Activated CD4-positive, alpha-beta T cell treated with anti-CD3 and anti-CD28 coated beads for 1 hour (primary cell): ENCODE measurements at places on chromosomes 11 and 22.

DNA sequence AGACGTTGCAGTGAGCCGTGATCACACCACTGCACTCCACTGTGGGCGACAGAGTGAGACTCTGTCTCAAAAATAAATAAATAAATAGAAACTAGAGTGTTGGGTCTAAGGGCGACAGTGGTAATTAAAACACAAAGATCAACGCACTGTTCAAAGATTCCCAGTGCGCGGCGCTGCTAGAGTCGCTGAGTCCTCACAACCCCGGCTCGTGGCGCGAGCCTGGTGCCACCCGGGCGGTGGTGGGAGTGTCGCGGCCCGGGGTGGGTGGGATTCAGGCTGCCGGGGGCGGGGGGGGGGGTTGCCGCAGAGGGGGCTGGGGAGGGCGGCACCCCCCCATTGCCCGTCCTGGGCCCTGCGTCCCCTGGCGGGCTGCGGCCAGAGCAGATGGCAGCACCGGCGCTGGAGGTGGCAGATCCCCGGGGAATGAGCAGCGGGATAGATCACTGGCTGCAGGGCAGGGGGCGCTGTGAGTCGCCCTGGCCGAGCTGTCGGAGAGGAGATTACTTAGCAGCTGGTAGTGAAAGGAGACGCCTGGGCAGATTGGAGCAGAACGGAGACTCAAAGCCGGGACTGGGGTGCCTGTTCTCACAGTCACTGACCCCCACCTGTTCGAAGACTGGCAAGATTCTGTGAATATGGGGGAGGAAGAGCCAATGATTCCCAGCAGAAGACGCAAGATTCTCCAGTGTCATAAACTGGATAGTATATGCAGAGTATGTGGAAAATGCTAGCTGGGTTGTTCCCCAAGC lies 30.2 kb upstream of the APOBEC3A start:
- DNase-seq: peak; percentile 21

- no peak for DNase-seq
These were observed 355.9 kb upstream of the RAG2 start for GRCh38 chr11:36953976-36954375.

DNA sequence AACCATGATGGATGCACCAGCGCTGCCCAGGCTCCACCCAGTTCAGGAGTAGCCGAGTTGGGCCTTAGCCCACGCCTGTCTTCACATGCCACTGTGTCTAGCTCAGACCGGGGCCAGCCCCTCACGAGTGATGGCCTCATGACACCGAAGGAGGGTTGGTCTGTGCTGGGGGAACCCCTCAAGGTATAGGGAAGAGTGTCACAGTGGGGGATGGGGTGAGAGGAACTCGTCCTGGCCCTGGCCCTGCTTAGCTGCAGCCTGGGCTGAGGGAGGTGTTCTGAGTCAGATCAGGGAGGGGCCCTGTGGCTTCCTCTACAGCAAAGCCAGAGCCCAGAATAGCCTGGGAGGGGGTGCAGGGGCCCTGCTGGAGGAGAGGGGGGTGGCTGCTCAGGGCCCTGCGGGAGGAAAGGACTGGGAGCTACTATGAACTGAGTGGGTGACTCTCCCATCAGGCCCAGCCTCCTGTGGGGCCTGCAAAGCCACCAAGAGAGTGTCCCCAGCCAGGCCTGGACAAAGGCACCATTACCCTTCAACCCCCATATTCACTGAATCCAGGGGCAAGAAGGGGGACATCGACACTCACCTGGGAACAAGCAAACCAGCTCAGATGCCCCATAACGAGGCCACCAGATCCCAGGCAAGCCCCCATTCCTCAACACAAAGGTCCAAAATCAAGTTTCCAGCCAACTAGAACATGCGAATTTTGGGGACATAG lies 41.2 kb downstream of the IGLL5 start:
- DNase-seq: no peak

GRCh38 chr22:18070041-18070440 lies 7.7 kb upstream of the PEX26 start:
- DNase-seq: no peak

DNA sequence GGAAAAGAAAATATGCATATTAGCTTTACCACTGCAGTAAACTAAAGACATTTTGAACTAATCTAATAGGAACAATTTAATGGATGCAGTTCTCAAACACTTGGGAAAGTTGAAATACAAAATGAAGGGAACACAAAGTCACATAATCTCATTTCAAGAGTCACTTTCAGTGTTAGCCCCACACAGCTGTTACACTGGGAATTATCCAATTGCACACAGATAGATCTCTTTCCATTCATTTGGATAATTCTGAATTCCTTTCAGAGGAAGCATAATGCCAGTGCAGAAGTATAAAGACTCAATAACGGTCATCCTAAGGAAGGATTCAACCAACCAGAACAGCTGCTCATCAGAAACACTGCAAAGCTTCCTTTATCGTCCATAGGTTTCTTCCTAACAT lies 173.3 kb downstream of the GRIA4 start:
- no peak for DNase-seq

- DNase-seq: no peak
These were observed 9.2 kb upstream of the AIFM3 start for GRCh38 chr22:20957683-20958431.

DNA sequence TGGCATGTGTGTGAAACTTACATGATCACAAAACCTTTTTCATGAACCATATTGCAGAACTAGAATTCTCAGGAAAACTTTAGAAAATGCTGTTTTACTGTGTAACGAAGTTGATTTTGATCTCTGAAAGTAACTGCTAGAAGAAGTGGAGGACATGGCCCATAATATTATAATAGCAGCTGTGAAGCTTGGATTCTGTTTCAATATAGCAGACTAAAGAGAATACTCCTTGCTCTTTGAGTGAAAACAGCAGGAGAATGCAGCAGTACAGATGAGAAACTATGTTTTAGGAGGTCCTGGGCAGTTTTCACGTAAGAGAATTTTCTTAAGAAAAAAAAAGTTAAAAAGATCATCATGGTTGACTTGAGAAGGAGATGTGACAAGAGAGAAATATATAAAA lies 76.7 kb upstream of the POU2AF2 start:
- no peak for DNase-seq

DNA sequence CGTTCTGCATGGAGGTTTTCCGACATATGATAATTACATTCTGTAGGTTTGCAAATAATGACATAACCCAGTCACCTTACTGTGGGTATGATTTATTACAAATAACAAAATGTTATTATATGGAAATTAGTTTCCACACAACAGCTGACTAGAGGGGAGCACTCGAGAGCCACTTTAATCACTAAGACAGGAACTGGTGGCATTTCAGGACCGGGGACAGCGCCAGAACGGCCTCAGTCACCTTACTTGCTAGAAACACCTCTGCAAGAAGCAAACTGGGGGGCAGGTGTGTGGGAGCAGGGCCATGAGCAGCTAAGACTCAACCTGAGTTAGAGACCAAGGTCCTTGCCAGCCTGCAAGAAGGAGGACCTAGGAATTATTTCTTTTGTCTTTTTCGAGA lies 199.9 kb downstream of the DSCAML1 start:
- DNase-seq: no peak

DNA sequence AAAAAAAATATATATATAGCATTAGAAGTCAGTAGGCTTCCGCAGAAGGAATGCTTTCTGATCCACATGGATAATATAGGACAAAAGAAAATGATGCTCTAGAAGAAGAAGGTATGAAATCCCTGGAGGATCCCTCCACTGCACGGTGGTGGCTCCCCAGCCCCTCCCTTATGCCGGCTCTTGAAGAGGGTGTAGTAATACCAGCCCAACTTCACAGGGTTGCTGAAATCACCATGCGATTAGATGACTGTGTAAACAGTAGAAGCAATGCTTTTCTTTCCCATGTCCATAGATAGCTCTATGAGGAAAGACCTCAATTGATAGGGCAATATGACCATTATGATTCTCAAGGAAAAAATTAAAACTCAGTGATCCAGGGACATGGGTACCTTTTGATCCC lies 3.2 kb upstream of the ETS1 start:
- DNase-seq: no peak

- no peak for DNase-seq
These were observed 278.2 kb upstream of the CHORDC1 start for GRCh38 chr11:90500922-90501568.

DNA sequence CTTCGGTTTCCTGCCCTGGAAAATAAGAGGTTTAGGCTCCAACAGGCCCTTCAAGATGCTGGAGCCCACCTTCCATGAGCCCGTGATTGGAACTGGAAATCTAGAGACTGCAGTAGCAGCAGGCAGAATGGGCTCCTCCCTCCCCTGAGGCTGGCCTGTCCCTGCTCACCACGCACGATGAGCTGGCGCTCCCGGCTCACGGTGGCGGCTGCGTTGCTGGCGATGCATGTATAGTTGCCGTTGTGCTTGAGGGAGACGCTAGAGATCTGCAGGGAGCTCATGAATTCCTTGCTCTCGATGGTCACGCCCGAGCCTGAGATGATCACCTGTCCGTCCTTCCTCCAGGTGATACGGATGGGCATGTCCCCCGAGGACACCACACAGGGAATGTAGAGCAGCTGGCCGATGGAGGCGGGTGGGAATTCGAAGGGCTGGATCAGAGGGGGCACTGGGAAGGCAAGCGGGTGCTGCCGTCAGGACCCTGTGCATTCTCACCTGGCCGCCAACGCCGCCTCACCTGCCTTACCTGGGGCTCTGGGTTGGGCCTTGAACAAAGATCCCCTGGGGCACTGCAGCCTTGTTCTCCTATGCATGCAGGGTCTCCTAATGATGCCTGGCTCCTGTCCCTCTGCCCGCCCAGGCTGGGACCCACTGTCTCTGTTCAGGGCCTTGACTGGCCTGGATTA lies 177.8 kb downstream of the CEP164 start:
- DNase-seq: no peak

GRCh38 chr11:27373856-27374602 lies 11.0 kb upstream of the CCDC34 start:
- DNase-seq: no peak

GRCh38 chr22:24153353-24153752 lies 27.9 kb upstream of the SUSD2 start:
- peak; percentile 25 for DNase-seq

DNA sequence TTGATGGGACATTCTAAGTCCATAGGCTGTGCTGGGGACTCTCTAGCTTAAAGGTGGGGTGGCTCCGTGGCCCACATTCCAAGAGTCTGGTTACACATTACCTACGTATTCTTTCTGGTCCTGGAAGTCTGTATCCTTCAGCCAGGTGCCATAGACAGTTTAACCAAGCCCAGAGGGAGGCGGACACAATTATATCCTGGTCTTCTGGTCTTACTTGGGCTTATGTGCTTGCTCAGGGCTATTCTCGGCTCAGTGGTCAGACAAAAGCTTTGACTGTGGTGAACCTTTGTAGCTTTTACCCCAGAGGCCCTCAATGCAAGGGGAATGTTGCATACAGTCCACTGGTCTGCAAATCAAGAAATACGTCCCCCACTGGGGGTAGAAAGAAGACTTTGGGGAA lies 3.4 kb upstream of the INCENP start:
- no peak for DNase-seq

GRCh38 chr11:69909561-69910518 lies 90.6 kb upstream of the FGF3 start:
- no peak for DNase-seq

GRCh38 chr22:45972091-45972888 lies 4.7 kb downstream of the WNT7B start:
- no peak for DNase-seq

DNA sequence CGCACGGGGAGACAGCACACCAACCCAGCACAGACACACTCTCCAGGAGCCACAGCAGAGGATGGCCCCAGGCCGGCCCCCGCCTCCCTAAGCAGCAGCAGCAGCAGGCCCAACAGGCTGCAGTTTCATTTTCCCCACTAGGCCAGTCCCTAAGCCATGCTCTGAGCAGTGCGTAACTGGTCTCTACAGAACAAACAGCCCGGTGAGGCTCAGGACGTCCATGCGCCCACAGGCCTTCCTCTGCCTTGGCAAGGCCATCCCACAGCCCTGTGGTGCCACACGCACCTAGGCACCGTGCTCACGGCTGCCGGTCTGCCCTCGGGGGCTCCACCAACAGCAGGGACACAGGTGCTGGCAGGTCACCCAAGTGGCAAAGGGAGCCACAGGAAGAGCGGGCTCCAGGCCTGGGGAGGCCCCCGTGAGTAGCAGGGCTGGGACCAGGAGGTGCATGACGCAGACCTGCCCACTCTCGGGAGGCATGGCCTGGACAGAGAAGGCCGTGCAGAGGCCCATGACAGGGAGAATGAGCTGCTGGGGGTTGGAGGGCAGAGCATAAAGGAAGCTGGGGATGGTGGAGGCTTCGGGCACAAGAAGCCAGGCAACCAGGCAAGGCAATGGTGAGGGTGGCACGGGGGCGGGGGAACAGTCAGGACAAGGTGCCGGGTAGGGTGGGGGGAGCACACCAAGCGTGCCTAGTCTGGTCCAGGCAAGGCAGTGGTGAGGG lies 1.4 kb upstream of the MOB2 start:
- DNase-seq: no peak

DNA sequence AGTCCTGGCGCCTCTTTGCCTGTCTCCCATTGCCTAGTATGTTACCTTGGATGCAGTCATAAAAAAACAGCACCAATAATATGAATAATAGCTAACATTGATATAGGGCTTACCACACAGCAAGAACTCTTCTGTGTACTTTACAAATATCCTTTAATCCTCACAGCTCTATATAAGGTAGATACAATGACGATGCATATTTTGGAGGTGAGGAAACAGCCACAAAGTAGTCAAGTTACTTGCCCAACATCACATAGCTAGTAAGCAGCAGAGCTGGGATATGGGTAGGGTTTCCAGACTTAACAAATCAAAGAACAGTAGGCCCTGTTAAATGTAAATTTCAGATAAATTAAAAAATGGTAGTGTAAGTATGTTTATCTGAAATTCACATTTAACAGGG lies 128.8 kb downstream of the ST3GAL4 start:
- DNase-seq: no peak

DNA sequence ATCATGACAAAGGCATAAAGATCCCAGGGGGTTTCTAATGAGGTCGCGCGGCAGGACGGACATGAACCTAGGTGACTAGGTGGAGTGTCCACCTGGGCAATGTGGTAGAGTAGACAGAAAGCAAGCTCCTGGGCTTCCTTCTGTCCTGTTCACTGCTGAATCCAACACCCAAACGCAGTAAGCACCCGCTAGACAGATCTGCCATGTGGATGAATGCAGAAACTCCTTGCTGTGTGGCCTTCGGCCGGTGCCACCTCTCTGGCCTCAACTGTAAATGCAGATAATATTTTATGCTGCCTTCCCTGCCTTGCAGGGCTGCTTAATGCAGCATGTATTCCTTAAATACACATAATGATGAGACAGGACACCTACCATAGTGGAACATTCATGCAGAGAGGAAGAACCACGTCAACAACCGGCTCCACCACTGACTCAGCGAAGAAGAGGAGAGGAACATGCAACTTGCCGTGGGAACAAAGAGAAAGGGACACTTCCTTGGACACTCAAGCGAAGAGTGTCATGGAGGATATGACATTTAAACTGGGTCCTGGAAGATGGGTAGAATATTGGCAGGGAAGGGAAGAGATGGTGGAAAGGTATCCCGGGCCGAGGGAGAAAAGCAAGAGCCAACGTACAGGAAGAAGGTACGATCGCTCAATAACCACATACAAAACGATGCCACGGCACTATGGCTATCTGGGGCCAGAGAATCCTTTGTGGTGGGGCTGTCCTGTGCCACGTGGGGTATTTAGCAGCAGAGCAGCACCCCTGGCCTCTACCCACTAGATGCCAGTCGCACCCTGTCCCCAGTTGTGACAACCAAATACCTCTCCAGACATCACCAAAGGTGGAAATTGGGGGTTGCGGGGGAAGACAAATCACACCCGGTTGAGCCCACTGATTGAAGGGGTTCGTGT lies 30.8 kb downstream of the MYH9 start:
- DNase-seq: peak; percentile 55
